Activated CD4-positive, alpha-beta T cell treated with anti-CD3 and anti-CD28 coated beads, Interleukin-2, amount 50 U/mL, for 48 hours (primary cell): ENCODE measurements at places on chromosomes 6 and 20.

GRCh38 chr6:29679962-29680361 lies 990 bp downstream of the ZFP57 start:
- no peak for DNase-seq

DNA sequence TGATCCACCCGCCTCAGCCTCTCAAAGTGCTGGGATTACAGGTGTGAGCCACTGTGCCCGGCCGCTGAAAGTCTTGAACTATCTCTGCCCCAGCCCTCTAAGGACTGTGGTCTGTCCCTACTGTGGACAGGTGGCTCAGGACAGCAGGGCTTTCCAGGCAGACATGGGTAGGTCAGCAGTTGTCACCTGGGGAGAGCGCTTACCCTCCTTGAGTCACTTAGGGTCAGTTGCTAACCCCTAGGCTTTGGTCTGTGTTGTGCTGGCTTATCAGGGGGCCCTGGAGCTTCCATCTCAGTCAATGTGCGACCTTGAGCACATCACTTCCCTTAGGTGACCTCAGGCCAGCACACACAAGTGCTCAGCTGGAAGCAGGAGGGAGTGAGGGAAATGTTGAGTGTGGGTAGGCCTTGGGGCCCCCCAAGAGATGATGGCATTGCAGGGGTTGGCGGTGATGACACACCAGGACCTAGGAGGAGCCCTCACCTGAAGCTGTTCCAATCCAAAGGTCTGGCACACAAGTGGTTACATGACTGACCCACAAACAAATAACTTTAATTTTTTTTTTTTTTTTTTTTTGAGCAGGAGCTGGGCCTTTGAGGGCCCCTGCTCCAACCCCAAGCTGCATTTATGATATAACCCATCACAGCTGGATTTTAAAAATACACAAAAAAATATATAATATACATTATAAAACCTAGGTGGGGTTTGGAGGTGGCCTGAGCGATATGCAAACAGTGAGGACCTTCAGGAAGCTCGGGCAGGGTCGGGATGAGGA lies 5.1 kb downstream of the RPL10A start:
- DNase-seq = peak; percentile 32

GRCh38 chr20:41998539-41999341 lies 380.6 kb upstream of the CHD6 start:
- no peak for DNase-seq

- DNase-seq = no peak
These were observed 84.5 kb downstream of the GJA10 start for GRCh38 chr6:89978749-89979145.

GRCh38 chr6:155117256-155117655 lies 122.1 kb downstream of the TIAM2 start:
- DNase-seq = no peak

DNA sequence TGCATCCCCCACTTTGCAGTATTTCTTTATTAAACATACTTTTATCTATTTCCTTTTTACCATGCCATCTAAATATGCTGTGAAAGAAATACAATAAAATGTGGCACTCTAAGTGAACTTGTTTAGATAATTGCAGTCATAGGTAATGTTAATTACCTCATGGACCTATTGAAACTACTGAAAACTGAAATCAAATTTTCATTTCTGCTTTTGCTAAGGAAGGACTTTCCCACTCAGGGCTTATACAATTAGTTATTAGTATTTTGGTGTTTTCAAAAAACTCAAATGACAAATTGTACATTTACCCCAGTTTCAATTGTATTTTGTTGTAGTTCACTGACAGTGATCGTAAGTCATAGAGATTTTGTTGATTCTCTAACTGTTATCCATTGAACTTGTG lies 88.4 kb downstream of the ID4 start:
- no peak for DNase-seq
